Right cardiac atrium (tissue), 5 donors: ENCODE measurements at places on chromosomes 2 and 18. TPM values are rescaled to one million over a fixed set of nuclear protein-coding genes. Genes with fewer than 3 reads are reported as not detected.

Gene IL1RL2
- 0.46 TPM for total RNA-seq

Gene C1QL2
- total RNA-seq = not detected

Gene GPR75
- 1.1 TPM for total RNA-seq

Gene COL4A4
- 15.6 TPM for total RNA-seq

Gene NAT8
- total RNA-seq = not detected

Gene TTN
- 1,828 TPM for total RNA-seq

Gene ZNF892
- total RNA-seq = 3.4 TPM

Gene IL37
- not detected for total RNA-seq

Gene KCNJ3
- total RNA-seq = 33.4 TPM

Gene FMNL2
- total RNA-seq = 10.5 TPM

Gene GPAT2
- 1.8 TPM for total RNA-seq

Gene CCDC195
- not detected for total RNA-seq

DNA sequence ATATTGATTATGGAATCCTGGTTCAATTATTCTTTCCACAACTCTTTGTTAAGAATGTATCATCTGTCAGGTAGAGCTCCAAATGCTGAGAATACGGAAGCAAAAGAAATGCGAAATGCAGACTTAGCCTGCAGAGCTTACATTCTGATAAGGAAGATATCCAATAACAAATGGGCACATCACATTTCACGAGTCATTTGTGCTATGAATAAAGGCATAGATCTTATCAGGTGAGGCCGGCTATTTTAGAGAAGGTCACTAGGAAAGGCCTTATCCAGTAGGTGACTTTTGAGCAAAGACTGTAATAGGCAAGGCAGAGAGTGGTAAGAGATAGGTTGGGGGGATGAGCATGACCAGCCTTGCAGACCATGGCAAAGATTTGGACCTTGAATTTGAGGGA, 174.3 kb upstream of the SERPINE2 start:
- DNase-seq = no peak

DNA sequence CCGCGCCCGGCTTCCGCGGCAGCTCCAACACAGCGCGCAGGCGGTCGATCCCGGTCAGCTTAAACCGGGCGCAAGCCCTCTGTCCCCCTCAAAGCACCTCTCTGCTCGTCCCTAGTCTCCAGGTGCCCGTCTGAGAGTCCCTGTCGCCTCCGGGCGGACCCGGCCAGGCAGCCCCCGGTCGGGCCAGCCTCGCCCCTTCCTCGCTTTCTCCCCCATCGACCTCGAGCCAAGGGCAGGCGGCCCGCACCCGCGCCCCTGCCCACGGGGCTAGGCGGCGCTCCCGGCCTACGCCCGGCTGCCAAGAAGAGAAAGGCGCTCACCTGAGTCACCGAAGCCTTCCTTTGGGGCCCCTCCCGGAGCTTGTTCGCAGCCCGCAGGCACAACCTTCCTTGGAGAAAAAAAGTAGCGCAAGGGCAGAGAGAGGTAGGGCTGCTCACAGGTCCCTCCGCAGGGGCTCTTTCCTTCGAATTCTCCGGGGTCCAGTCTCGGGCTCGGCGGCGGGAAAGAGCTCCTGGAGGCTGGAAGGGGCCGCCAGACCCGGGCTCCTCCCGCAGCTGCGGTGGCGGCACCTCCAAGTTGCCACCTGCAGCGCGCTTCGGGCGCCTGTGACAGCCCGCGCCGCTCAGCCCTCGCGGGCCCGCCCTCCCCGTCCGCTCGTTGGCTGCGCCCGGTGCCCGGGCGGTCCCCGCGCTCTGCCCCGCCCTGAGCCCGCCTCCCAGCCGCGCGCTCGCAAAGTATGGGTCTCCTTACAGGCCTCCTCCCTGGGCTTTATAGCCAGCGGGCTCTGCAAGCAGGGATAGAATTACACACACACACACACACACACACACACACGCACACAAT, 86.5 kb upstream of the EPB41L3 start:
- DNase-seq = peak; percentile 92

GRCh38 chr2:17752892-17753802, 463 bp downstream of the SMC6 start:
- DNase-seq = no peak

- no peak for DNase-seq
These were observed 546.8 kb downstream of the TNS1 start for GRCh38 chr2:217456016-217456415.

GRCh38 chr2:174327021-174327840, 7.5 kb upstream of the SP9 start:
- DNase-seq = no peak

DNA sequence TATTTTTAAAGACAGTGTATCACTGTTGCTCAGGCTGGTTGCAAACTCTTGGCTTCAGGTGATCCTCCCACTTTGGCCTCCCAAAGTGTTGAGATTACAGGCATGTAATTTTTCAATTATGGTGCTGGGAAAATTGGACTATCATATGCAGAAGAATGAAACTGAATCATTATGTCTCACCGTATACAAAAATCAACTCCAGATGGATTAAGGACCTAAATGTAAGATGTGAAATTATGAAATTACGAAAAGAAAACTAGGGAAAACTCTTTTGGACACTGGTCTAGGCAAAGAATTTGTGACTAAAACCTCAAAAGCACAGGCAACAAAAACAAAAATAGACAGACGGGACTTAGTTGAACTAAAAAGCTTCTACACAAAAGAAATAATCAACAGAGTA, 31.2 kb downstream of the MAP3K2 start:
- DNase-seq = no peak

DNA sequence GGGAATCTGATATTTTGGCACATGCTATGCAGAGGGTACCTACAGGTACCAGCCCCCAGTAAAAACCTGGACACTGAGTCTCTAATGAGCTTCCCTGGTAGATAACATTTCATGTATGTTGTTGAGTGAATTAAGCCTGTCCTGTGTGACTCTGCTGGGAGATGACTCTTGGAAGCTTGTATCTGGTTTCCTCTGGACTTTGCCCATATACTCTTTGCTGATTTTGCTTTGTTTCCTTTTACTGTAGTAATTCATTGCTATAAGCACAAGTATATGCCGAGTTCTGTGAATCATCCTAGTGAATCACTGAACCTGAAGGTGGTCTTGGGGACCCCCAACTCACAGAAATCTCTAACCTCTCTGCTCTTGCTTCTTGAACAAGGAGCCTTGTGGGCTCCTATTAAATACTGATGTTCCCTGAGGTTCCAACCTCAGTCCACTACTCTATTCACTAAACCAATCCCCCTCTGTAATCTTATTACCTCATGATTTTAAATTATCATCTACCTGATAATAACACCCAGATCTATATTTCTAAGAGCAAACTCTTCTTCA, 94.3 kb upstream of the WDSUB1 start:
- DNase-seq = no peak

DNA sequence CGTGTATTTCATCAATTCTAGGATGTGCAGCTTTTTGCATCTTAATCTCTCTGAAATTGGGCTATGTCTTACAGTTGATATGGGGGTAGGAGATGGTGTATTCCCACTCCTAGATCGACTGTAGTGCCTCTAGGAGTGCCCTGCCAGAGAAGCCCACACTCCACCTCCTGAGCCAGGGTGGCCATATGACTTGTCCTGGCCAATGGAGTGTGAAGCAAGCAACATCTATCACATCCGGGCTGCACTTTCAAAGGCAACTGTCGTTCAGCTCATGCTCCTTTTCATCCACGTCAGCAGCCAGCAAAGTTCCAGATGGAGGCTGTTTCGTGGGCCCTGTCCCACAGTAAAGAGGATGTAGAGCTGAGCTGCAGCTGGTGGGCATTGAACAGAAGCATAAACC, 149.4 kb upstream of the SLC1A4 start:
- no peak for DNase-seq

DNA sequence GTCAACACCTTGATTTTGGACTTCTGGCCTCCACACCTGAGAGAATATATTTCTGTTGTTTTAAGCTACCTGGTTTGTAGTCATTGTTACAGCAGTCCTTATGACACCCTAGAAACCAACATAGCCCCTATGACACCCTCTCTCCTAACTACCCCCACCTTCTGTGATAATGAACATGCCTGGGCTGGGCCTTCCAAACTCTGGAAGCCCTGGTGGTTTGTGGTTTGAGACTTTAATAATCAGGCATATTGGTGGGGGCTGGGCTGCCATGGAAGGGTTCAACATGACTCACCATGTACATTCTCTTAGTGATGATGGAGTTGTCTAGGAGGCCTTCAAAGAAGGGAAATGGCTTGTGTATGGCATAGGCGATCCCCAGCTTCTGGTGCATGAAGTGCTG, 3.3 kb downstream of the SP110 start:
- DNase-seq = no peak

GRCh38 chr2:64865831-64866345, 123.3 kb upstream of the SLC1A4 start:
- DNase-seq = no peak

DNA sequence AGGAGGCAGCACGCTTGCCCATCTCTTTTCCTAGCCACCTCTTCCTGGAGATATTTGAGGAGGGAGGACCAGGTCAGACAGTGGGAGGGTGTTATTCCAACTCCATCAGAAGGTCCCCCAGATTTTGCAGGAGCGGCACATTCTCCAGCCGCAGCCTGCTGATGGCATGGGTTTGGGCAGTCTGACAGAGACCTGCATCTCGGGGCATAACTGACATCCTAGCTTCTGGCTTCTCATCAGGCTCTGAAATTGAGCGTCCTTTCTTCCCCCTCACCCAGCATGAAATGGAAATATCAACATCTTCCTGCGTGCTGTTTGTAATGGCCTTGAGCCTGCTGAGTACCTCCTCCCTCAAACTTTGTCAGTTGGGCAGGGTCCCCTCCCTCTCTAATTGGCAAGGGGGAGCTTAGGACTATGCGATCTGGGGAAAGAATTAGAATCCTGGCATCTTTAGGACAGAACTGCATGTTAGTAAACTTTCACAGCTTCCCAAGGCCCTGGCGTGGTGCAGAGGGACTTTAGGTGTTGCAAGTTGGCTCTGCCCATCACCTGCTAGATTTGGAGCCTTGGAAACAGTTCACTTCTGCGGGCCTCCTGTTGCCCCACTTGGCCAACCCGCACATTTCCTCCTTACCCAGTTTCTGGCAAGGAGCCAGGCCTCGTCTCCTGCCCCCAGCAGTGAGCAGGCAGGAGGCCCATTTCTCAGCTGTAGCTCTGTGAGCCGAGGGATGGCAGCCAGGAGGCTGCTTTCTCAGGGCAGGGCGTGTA, 2.2 kb downstream of the ITM2C start:
- DNase-seq = peak; percentile 39

- peak; percentile 25 for DNase-seq
These were observed 129.2 kb downstream of the MYCN start for GRCh38 chr2:16069663-16069932.

DNA sequence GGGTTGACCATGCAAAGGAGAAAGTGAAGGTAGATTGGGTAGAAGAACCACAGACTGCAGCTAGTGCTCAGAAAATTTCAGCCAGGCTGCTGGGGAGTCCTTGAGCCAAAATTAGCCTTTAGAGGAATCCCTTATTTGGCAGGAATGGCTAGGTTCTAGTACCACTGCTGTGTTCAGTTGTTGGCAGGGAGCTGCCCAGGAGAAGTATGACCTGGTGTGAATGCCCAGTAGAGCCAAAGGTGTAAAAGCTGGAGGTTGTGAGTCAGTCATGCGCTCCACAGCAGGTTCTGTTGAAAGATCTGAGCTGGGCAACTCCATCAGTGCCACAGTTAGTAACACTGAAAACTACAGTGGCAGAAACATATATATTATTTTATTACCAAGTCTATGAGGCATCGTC, 36.4 kb upstream of the TBR1 start:
- DNase-seq = no peak

DNA sequence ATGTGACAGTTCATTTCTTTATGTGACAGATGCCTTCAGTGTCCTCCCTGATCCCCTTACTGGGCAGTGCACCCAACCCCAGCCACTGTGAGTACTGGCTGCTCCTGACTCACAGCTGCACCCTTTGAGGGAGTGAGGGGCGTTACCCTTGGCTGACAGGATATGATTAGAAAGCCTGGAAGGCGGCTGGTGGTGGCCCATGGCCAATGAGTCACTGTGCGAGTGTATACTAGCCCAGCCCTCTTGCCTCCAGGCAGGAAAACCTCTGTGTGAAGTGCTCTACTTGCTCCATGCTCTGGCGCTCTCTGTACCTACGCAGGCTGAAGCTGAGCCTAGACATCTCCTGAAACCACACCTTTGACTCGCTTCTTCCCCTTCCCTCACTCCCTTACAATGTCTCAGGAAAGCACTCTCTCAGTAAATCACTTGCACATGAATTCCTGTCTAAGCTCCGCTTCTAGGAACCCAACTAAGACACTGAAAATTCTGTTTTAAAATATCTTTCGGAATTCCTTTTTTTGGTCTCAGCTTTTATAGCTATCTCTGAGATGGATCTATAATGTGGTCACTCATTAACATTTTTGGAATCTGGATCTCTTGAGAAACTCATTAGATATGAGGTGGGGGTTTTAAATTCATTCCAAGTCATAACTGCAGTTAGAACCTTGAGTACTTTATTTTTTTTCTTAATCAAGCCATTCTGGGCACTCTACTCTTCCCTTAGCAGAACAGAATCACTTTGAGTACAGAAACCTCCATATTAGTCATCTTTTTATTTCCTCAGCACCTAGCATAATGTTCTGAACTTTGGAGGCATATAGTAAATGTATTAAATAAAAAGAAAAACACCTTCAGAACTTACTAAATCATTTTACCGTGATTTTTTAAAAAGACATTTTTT, 25.3 kb upstream of the STAM2 start:
- DNase-seq = peak; percentile 96

- DNase-seq = no peak
These were observed 59.7 kb downstream of the WDSUB1 start for GRCh38 chr2:159226608-159227385.

GRCh38 chr2:30235008-30235655, 3.8 kb downstream of the LBH start:
- no peak for DNase-seq

GRCh38 chr2:152718076-152718908, at the start of gene ARL6IP6:
TSS of gene ARL6IP6 (plus strand) at chr2:152718620. CDS start at chr2:152718625, 5 bp downstream.
- DNase-seq = peak; percentile 97

DNA sequence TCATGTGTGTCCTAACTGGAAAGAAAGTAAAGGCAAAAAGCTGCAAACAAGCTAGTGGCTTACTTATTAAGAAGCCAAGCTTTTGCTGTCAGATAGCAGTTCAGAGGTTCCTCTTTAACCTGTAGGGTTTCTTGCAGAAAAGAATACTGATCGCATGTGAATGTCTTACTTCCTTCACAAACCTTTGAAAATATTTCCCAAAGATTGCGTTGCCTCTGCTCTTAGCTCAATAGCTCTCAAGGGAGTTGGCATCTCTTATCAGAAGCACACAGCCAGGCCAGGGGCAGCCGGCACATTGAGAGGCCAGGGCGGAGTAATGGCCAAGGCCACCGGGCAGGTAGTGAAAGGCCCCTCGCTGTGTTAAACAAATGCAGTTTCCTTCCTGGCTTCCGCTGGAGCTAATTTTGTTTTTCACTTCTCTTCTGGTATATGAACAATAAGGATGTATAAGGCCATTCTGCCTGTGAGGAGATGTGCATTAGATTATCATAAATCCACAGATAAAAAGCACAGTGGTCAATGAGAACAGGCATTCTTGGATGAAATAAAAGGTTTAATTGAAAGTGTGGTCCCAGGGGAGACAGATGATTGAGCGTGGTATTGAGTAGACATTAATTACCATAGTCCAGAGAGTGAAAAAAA, 542.4 kb upstream of the NRP2 start:
- peak; percentile 20 for DNase-seq
